ENCODE measurements at places on chromosomes 16 and 17. TPM values are rescaled to one million over a fixed set of nuclear protein-coding genes. Genes with fewer than 3 reads are reported as not detected.

The ARHGDIG gene
- polyA plus RNA-seq = 0.93 TPM

The SULT1A1 gene
- polyA plus RNA-seq = not detected

The ZNF263 gene
- polyA plus RNA-seq = 30.3 TPM

The UBFD1 gene
- polyA plus RNA-seq = 93.8 TPM

The PERCC1 gene
- not detected for polyA plus RNA-seq

The SRCIN1 gene
- 6.0 TPM for polyA plus RNA-seq

The CCL14 gene
- 23.3 TPM for polyA plus RNA-seq

The HBA1 gene
- 3,056 TPM for polyA plus RNA-seq

The PFN1 gene
- polyA plus RNA-seq = 306 TPM

The DPEP3 gene
- not detected for polyA plus RNA-seq

The PIK3R6 gene
- polyA plus RNA-seq = 5.7 TPM

The MYCBPAP gene
- polyA plus RNA-seq = not detected

The B4GALNT2 gene
- 0.15 TPM for polyA plus RNA-seq

The PSMB3 gene
- polyA plus RNA-seq = not detected

The OR3A1 gene
- not detected for polyA plus RNA-seq

The MYH1 gene
- 18.2 TPM for polyA plus RNA-seq

The ABI3 gene
- 4.1 TPM for polyA plus RNA-seq

The RNF157 gene
- 13.3 TPM for polyA plus RNA-seq

The MYL4 gene
- 1,930 TPM for polyA plus RNA-seq

The TNFSF13 gene
- polyA plus RNA-seq = 21.1 TPM

The NUP85 gene
- 43.9 TPM for polyA plus RNA-seq

The IRX6 gene
- 1.2 TPM for polyA plus RNA-seq

The FAM20A gene
- polyA plus RNA-seq = 12.9 TPM

The AANAT gene
- polyA plus RNA-seq = 0.66 TPM

The ZFHX3 gene
- polyA plus RNA-seq = 7.8 TPM

The ANKFY1 gene
- 32.7 TPM for polyA plus RNA-seq

The MPO gene
- polyA plus RNA-seq = 9.6 TPM

The C17orf50 gene
- not detected for polyA plus RNA-seq

The TMEM114 gene
- not detected for polyA plus RNA-seq

The CHST6 gene
- 2.3 TPM for polyA plus RNA-seq
